Bone marrow (tissue), 2 donors: ENCODE measurements at places on chromosomes 11 and 22.
A peak's percentile ranks its signal among the peaks of the same experiment; 100 is the strongest.

GRCh38 chr11:1743585-1744136, 6.7 kb downstream of the IFITM10 start:
- DNase-seq: no peak

- DNase-seq: peak; percentile 43
Observed at GRCh38 chr11:95577716-95578460, 211.7 kb downstream of the FAM76B start.

GRCh38 chr11:11173316-11174025, 179.6 kb downstream of the CSNK2A3 start:
- DNase-seq: no peak

DNA sequence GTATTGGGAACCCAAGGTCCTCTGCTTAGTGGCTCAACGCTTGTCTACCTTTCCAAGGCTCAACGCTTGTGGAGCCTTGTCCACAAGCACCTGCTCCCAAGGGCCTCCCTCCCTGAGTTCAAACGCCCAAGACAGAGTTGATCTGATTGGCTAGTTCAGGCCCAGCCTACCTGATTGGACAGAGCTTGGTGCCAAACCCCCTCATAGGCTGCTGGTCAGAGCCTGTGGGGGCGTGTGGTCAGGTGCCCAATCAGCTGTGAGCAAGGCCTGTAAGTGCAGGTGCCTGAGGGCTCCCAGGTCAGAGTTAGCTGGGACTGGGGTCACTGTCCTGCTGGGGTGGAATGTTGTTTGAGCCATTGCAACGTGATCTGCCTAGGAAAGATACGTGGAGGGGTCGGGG, 16.9 kb upstream of the TMPRSS6 start:
- no peak for DNase-seq

GRCh38 chr22:36027579-36027934, 1.1 kb downstream of the RBFOX2 start:
- DNase-seq: no peak

GRCh38 chr11:6319001-6319703, 1.1 kb downstream of the CAVIN3 start:
- no peak for DNase-seq
